ENCODE measurements at places on chromosomes 11 and 22.
A peak's percentile ranks its signal among the peaks of the same experiment; 100 is the strongest.

DNA sequence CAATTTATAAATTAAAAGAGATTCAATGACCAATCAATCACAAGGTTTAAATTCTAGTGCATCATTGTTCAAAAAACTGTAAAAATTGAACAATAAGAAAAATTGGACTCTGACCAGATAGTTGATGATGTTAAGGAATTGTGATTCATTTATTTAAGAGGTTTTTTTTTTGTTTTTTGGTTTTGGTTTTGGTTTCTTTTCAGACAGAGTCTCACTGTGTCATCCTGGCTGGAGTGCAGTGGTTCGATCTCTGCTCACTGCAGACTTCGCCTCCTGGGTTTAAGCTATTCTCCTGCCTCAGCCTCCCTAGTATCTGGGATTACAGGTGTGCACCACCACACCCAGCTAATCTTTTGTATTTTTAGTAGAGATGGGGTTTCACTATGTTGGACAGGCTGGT is 17.1 kb upstream of the EIF3M start:
- DNase-seq = no peak

- DNase-seq = no peak
These were observed 146.5 kb downstream of the MYO18B start for GRCh38 chr22:25888399-25889054.

DNA sequence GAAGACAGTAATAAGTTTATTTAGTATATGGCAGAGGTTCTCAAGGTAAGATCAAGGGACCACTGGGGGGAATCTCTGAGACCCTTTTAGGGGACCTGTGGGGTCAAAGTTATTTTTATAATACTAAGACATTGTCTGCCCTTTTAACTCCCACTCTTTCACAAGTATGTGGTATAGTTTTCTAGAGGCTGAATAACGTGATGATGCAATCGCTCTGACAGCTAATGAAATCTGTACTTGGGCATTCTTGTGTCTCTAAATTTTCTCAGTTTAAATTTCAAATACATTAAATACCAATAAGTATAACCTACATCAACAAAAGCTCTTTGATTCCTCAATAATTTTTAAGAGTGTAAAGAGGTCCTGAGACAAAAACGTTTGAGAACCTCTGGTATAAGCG is 147.9 kb downstream of the ATG16L2 start:
- DNase-seq = no peak

- no peak for DNase-seq
These were observed 86.2 kb downstream of the ZNRF3 start for GRCh38 chr22:28969401-28970168.

DNA sequence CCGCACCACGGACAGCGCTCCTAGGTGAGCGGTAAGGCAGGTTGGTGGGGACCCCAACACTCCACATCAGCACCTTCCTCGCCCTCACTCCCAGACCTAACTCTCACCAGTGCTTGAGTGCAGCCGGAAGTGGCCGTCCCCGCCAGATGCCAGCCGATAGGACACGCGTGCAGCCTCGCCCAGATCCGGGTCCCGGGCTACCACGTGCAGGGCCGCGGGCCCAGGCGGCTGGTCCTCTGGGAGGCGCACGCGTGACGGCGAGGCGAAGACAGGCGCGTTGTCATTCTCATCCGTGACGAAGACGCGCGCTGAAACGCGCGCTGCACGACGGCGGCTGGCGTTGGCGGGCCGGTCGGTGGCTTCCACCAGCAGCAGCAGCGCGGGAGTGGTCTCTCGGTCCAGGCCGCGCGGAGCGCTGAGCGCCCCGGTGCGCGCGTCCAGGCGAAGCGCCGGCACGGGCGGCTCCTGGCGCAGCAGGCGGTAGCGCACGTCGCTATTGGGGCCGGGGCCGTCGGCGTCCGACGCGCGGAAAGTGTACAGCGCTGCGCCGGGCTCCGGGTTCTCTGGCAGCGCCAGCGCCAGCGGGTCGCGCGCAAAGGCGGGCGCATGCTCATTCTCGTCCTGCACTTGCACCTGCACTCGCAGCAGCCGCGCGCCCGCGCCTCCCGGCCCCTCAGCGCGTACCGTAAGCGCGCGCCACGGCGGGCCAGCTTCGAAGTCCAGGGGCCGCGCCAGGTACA is 10.8 kb upstream of the TPP1 start:
- DNase-seq = peak; percentile 49
